ENCODE measurements at places on chromosomes 7 and 10. TPM values are rescaled to one million over a fixed set of nuclear protein-coding genes. Genes with fewer than 3 reads are reported as not detected.
A peak's percentile ranks its signal among the peaks of the same experiment; 100 is the strongest.

GRCh38 chr10:99421233-99421739 is 9.1 kb downstream of the GOT1 start:
- no peak for DNase-seq
- H3K27me3 ChIP-seq: no peaks in the 10 kb centered on the region
- peaks cover 33% of the 10 kb centered on the region for H3K36me3 ChIP-seq
- H3K4me1 ChIP-seq: no peaks in the 10 kb centered on the region
- no peak overlapping the region for H3K27ac ChIP-seq

DNA sequence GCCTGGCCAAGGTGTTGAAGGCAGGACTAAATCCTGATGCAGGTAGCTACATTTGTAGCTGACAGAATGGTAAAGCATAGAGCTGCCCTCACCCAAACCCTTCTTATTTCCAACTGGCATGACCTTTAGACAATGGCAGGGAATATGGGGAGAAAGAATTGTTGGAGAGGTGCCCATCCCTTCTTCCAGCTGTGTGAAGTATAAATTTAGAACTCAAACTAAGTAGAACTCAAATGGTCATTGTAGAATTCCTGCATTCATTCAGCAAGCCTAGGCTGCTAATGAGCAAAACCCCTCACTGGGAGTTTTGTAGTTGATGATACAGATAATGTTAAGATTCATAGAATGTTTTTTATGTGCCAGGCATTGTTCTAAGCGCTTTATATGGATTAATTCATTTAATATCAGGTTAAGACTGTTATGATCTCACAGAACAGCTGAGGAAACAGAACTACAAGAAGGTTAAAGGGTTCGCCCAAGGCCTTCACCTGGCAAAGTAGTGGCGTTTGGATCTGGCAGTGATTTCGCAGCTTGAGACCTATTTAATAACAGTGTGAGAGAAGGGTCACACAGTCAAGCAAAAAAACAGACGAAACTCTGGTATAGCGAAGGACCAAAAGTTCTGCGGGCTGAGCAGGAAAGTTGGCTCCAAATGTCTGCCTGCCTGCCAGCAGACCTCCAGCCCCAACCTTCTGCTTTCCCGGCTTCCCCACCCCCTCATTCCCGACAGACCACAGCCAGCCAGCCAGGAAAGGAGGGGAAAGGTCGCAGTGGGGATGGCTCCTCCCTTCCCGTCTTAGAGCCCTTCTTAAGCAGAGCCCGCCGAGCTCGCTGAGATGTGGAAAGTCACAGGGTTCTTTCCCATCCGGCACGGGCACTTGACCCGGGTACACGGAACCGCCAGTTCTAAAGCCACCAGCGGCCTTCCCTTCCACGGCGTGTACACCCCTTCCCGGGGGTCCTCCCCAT is 1.6 kb upstream of the HILPDA start:
- H3K36me3 ChIP-seq: peaks cover 3% of the 10 kb centered on the region
- no peaks in the 10 kb centered on the region for H3K27me3 ChIP-seq
- peak overlapping the region; percentile 88 for H3K4me3 ChIP-seq
- H3K27ac ChIP-seq: peak overlapping the region; percentile 97
- peaks cover 60% of the 10 kb centered on the region for H3K4me1 ChIP-seq
- DNase-seq: no peak

DNA sequence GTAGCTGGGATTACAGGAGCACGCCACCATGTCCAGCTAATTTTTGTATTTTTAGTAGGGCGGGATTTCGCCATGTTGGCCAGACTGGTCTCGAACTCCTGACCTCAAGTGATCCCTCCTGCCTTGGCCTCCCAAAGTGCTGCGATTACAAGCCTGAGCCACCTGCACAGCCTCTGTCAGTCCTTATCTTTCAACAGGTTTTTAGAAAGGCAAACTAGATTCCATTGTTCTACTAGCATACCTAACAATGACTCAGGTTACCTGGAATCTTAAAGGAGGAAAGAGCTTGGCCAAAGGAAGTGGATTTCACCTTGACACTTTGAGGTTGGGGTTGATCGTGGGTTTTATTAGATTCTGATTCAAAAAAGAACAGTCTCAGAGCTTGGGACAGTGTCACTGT is 3.2 kb downstream of the ABCC2 start:
- peaks cover 57% of the 10 kb centered on the region for H3K4me1 ChIP-seq
- no peak for DNase-seq
- no peaks in the 10 kb centered on the region for H3K27me3 ChIP-seq

The POM121 gene
- 30.7 TPM for total RNA-seq

All from chondrocyte (in vitro differentiated cells).